Activated CD4-positive, alpha-beta memory T cell treated with anti-CD3 and anti-CD28 coated beads, Interleukin-2, amount 10 ng/mL, durations not matched to agents 7 days and 5 days (primary cell): ENCODE measurements at places on chromosomes 1 and 21. TPM values are rescaled to one million over a fixed set of nuclear protein-coding genes. Genes with fewer than 3 reads are reported as not detected.

DNA sequence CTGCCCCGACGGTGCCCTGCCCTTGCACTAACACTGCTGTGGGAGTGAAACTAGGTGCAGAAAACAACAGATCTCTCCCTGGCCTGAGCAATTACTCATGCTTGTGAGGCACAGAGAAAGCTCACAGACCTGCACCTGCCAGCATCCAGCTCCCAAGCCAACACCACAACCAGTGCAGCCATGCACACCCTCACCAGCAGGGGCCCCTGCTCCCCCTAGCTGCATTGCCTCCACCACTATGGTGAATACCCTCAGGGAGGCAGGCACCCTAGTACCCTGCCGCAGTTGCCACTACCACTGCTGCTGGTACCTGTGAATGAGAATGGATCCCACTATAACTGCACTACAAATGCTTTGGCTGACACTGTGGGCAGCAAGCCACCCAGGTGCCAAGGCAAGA is 7.1 kb upstream of the DIRAS3 start:
- DNase-seq = no peak

- DNase-seq = peak; percentile 28
Observed at GRCh38 chr1:225845571-225846259, 35.8 kb downstream of the EPHX1 start.

GRCh38 chr1:94593611-94594010 is 52.1 kb upstream of the F3 start:
- DNase-seq = no peak

DNA sequence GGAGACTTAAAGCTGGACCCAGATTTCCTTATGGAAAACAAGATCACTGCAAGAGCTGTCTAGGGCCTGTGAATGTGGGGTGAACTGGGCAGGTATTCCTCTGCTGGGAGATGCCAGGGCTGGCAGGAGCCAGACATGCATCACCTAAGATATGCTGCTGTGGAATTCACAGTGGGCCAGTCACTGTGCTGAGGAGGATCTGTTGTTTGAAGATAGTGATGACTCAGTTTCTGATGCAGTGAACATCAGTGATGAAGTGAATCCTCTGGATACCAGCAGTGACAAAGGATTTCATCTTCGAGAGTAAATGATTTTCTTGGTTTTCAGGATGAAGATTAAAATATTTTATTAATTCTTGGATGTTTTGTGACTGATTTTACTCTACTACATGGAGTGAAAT is 29.9 kb upstream of the CAMSAP2 start:
- no peak for DNase-seq

Gene C4BPA
- not detected for total RNA-seq

- DNase-seq = no peak
Observed at GRCh38 chr1:91124290-91124985, 102.6 kb upstream of the ZNF644 start.

DNA sequence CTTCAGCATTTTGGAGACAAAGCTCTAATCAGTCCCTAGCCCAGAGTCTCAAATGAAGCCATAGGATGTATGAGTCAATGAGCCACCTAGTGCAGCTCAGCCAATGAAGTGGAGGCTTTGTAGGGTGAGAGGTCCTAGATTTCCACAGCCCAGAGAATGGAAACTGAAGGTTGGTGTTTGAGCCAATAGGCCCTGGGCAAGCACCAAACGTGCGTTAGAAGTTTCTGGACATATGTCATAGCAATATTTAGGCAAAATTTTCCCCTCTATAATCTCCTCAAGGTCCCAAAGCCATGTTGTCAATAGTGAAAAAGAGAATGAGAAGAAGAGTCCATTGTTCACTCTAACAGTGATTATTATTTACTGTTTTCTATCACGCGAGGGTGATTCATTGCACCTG is 361.3 kb downstream of the PLPP3 start:
- DNase-seq = no peak

DNA sequence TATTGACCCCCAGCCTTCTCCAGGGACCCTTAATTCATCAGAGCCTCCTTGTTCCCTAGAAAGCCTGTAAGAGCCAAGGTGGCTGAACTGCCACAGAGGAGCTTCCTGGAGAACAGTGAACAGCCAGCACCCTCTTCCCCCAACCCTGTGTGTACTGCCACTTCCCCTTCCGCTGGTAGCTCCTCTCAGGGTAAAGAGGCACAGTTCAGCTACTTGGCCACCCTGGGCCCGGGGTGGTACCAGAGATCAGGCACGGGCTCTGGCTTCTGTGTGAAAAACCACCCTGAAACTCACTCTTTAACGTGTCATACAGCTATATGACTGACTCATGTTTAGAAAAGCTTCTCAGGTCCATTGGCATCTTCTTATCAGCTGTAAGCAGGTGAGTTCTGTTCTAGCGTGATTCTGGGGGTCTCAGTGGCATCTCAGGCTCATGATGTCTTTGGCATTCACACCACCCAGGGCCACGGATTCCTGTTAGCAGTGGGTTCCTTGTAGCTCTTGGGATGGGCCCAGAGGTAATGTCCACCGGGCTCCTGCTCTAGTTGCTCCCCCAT is 22.4 kb downstream of the ARMH1 start:
- DNase-seq = peak; percentile 58

Gene S100A14
- not detected for total RNA-seq

- DNase-seq = no peak
Observed at GRCh38 chr1:161121834-161122233, 3.9 kb downstream of the NIT1 start.

DNA sequence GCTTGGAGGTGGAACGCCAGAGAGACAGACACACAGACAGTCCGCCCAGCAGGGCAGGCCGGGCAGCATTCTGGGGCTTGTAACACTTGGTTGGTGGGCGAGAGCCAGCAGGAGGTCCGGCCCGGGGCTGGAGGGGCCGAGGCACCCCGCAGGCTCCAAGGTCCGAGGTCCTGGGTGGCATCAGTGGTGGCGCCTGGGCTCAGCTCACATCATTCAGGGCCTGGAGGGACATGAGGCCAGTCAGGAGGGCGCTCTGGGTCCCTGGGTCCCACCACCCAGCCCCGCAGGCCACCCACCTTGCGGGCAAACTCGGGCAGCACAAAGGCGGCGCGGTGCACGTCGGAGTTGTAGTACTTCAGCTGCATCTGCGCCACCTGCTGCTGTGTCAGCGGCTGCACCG is 5.2 kb downstream of the SRM start:
- DNase-seq = no peak

- DNase-seq = peak; percentile 17
Observed at GRCh38 chr1:12344596-12345349, 114.9 kb downstream of the VPS13D start.

- DNase-seq = no peak
Observed at GRCh38 chr1:57586842-57587241, 163.0 kb upstream of the DAB1 start.

Gene CLIC6
- not detected for total RNA-seq

DNA sequence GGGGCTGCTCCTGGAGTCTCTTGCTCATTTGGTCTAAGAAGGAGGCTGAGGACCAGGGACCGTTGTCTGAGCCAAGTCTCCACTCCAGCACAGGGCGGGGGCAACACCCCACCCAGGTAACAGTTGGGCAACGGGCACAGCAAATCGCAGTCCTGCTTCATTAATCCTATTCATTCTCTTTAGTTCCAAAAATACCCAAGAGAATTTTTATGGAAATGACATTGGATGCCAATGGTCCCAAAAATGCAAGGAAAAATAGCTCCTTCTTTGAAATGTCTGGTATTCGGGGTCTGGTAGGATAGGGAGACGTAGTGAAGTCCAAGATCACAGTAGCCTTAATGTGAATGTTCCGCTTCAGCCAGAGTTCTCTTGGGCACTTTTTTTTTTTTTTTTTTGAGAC is 74.0 kb downstream of the ATP5PO start:
- no peak for DNase-seq

GRCh38 chr1:178716111-178716510 is 8.9 kb upstream of the RALGPS2 start:
- DNase-seq = no peak

DNA sequence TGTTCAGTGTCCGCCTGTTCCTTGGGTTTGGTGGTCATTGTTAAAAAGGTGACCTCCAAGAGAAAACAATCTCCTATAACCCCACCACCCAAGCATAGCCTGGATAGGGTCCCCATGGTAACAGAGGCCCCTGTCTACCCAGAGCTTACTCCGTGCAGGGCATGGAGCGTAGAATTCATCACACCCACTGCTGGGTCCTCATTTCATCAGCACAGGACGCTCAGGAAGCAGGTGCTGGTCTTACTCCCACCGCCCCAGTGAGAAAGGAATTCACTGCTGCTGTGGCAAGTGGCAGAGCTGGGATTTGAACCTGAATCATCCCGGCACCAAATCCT is 37.0 kb downstream of the ARHGEF10L start:
- DNase-seq = no peak

DNA sequence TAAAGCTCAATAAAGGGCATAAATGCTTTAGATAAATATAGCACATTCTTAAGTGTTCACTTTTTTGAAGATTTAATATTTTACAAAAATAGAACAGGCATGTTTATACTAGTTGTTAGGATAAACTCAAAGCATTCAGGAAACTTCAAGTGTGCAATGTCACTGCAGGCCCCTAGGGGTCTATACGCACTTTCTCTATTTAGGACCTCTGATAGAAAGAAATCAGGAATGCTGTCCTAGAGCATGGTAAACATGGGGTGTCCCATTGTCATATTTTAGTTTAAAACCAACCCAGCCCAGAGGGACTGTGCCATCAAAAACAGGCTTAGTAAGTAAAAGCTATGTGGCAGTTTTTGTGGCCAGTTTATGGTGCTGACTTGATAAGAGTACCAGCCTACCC is 102.2 kb downstream of the BARHL2 start:
- DNase-seq = no peak

Gene PROK1
- not detected for total RNA-seq

DNA sequence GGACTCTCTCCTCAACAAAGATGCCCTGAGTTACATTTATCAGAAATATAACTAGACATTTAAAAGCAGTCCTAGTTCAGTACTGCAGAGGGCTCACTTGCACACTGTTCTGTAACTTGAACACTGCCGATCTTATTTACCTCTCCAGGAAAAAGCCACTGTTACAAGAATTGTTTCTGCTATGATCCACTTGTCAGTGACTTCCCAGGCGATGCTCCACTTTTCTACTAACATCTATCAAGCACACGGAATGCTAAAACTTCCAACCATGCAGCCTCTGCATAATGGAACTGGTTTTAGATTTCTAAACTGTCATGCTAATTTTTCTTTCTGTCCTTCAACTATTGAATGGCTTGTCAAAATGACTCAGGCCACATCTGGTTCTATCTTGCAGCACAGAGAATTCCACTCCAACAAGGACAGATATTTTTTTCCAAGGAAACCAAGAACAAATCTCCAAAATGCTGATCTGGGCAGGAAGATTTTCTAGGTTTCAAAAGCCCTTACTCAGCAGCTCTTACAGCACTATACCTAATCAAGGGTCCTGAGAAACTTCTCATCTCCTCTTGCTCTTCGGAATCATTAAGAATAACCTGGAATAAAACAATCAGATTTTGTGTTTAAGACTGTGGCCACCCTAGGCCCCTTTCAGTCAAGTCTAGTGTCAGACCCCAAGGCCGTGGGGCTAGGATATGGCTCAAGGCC is 9.9 kb downstream of the SEC16B start:
- no peak for DNase-seq

Gene SLAMF7
- total RNA-seq = 15.3 TPM

DNA sequence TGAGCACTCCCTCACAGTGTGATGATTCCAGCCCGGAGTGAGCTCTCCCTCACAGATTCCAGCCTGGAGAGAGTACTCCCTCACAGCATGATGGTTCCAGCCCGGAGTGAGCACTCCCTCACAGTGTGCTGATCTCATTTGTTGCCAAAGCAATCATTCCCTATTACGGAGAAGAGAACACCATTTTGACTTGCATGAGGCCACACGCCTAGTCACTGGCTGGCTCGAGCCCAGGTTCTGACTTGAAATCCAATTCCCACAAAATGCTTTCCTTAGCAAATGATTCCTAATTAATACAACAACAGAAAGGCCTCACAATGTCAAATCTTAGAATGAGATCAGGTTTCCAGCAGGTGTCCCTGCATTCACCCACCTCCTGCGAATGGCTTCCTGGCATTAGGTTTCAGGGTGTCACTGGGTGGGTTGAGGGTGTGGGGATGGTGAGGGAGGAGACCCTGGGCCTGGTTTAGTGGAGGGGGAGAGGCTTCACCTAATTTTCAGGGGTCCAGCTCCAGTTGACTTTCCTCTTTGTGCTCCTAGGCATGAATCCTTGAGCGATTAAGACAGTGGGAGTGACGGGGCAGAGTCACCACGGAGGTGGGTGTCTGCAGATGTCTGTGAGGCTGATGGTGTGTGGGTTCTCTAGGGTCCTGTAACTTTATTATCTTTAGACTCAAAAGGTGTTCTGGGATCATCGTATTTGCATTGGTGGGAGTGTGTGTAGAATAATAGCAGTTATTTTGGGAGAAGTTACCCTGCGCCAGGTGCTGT is 158.5 kb downstream of the KCNJ6 start:
- DNase-seq = no peak

Gene GUCA2A
- not detected for total RNA-seq

Gene CFHR5
- total RNA-seq = not detected

DNA sequence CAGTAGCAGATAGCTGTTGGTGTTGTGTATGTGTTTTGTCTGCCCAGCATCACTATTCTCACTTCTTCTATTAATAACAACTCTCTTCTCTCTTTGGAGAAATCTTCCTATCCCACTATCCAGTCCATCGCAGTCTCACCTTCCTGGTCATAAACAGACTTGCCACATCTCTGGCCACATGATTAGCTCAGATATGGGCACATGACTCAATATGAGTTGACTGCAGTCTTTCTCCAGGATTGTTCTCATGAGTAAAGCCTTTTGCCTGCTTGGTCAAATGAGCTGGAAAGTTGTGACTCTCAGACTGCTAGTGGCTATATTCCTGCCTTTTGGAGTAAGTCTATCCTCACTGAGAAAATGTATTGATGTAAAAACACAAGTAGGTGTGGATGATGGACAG is 32.9 kb upstream of the TADA1 start:
- DNase-seq = no peak

GRCh38 chr1:167661527-167662426 is 31.7 kb downstream of the RCSD1 start:
- no peak for DNase-seq
